ENCODE measurements at places on chromosomes 16 and 17. TPM values are rescaled to one million over a fixed set of nuclear protein-coding genes. Genes with fewer than 3 reads are reported as not detected.

- no peak for DNase-seq
These were observed 378.9 kb downstream of the WWOX start for GRCh38 chr16:78478267-78478861.

- no peak for DNase-seq
These were observed 87.6 kb downstream of the MYH11 start for GRCh38 chr16:15769239-15769638.

DNA sequence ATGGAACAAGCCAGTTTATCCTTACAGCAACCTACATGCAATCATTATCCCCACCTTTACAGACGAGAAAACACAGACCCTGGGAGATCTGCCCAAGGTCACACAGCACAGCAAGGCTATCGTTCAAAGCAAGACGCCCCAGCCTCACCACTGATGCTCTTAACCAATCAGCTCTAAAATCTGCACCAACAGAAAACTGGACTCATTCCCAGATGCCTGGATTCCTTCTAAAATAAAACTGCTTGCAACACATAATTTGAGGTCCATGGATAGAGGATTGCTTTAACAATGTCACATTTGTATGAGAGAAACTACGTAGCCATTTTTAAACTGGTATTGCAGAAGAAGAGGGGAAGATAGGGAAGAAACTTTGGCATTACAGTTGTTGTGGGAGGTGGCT lies 6.8 kb downstream of the COTL1 start:
- DNase-seq: no peak

GRCh38 chr16:29107299-29107698 lies 122.4 kb downstream of the LAT start:
- DNase-seq: no peak

- no peak for DNase-seq
These were observed 107.8 kb downstream of the CLEC16A start for GRCh38 chr16:11051879-11052808.

The TEX19 gene
- not detected for polyA plus RNA-seq

The ST6GALNAC2 gene
- polyA plus RNA-seq: 2.3 TPM

DNA sequence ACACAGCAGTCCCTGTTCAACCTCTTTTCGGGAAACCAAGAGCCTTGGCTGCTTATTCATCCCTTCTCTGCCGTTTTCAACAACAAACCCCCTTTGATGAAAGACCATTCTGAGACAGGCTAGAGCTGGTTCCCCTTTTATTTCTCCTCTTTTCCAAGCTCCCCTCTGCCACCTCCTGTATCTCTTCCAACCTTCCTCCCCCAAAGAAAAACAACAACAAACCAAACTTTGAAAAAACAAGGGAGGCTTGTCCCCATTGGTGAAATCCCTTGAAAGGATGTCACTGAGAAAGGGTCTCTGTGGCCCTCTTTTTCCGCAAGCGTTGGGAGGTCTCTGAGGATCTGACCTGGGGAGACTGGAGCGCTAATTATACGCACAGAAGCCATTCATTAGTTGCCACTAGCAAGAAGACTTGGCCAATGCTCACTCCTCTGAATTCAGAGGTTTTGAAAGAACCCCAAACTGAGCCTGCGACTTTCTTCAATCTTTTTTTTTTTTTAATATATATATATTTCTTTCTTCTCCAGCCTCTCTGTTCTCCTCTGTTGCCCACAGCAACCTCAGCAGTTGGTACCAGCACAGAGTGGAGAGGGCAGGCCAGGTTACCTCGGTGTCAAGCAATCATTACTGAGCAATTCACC lies 101.4 kb downstream of the PITPNC1 start:
- no peak for DNase-seq

- no peak for DNase-seq
These were observed 4.9 kb downstream of the SLFN14 start for GRCh38 chr17:35555691-35556090.
